Retina (tissue), 1 donor: ENCODE measurements at places on chromosomes 3 and 15.

DNA sequence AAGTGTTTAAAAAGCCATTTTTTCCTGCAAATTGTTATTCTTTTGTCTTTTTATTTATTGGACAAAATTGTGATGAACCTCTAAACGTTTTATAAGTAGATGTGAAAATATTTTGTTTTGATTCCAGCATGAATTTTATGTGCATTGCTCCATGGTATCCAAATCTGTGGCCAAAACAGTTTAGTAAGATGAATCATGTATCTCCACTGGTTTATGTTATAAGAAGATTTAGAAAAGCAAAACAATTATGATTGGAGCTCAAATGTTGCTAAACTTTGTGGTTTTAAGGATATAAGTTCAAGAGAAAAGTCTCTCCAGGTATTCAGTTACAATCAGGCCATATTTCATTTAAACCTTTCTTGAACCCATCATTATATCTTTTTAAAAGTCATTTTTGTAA is 80.9 kb downstream of the NECTIN3 start:
- DNase-seq = no peak

- DNase-seq = no peak
Measured at GRCh38 chr3:50444213-50444612, 59.2 kb downstream of the CACNA2D2 start.

DNA sequence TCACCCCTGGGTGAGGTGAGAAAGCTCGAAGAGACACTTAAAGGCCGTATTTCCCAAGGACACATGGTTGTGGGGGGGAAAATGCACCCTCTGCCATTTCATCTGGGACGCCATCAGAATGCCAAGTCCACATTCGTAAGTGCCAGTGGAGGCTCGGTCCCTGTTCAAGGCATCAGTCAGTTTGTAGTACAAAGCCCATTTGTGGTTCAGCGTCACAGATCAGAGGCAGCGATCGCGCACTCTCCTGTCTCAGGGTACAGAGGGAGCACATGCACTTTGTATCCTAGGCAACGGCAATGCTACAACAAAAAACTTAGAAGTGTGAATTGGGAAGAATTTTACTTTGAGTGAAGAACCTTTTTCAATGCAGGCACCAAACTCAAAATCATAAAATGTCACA is 27.2 kb downstream of the SEMA6D start:
- no peak for DNase-seq

GRCh38 chr3:63762180-63762579 is 56.9 kb upstream of the C3orf49 start:
- no peak for DNase-seq

GRCh38 chr15:93110502-93111040 is 21.6 kb upstream of the RGMA start:
- DNase-seq = no peak

- DNase-seq = peak; percentile 6
Measured at GRCh38 chr3:196423044-196423781, 9.0 kb downstream of the UBXN7 start.

GRCh38 chr15:64891561-64891960 is 20.1 kb upstream of the ANKDD1A start:
- DNase-seq = no peak

- no peak for DNase-seq
Measured at GRCh38 chr3:43291546-43291945, 5.2 kb downstream of the SNRK start.

- no peak for DNase-seq
Measured at GRCh38 chr15:81478354-81478753, 104.3 kb upstream of the TMC3 start.

DNA sequence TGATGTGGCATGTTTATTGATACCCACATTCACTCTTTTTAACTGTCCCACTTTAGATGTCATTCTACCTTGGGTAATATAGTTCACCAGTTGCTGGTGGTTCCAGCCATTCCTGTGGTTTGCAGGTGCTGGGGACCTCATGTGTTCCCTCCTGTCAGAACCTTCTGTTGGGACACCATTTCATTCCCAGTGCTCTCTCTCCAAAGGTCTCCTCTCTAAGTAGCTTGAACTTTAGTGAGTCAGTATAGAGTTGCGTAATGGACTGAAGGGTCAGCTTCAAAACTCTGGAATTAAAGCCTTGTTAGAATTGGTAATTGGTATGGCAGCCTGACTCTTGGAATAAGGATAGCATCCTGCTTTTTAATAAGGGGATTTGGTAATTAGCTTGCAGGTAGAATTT is 108.5 kb downstream of the PLCL2 start:
- DNase-seq = no peak

GRCh38 chr3:126486360-126486847 is 10.7 kb upstream of the ZXDC start:
- DNase-seq = no peak

- DNase-seq = peak; percentile 26
Measured at GRCh38 chr3:131796558-131797198, 238.1 kb downstream of the CPNE4 start.

DNA sequence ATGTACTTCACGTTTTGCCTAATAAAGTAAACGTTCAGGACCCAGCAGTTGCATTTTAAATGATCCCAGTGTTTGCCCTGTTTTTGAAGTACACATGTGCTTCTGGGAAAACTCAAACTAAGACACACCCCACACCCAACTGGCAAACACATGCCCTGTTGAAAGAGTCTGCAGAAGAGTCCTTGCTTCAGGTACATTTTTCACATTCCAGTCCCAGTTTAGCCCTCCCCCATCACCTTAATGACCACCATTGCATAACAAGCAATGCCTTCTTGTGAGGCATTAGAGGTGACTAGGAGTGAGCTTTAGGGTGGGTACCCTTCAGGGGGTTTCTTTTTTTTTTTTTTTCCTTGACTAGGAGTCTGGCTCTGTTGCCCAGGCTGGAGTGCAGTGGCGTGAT is 322.3 kb downstream of the CNTN4 start:
- DNase-seq = no peak

- no peak for DNase-seq
Measured at GRCh38 chr3:169240786-169241486, 422.6 kb downstream of the MECOM start.

DNA sequence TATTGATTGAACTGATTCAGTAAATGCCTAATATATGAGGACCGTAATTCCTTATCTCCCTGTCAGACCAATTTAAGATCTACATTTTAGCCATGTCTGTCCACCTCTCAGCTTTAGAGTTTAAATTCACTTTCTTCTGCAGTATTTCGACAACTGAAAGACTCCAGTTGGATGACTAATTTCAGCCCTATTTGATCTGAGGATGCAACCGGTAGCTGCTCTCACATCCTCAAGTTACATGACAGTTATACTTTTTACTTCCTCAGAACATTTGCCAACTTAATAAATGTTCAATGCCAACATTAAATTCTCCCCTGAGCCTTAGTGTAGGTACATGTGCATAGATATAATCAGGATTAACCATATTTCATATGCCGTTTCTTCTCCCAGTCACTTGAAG is 2.5 kb upstream of the HHLA2 start:
- no peak for DNase-seq

DNA sequence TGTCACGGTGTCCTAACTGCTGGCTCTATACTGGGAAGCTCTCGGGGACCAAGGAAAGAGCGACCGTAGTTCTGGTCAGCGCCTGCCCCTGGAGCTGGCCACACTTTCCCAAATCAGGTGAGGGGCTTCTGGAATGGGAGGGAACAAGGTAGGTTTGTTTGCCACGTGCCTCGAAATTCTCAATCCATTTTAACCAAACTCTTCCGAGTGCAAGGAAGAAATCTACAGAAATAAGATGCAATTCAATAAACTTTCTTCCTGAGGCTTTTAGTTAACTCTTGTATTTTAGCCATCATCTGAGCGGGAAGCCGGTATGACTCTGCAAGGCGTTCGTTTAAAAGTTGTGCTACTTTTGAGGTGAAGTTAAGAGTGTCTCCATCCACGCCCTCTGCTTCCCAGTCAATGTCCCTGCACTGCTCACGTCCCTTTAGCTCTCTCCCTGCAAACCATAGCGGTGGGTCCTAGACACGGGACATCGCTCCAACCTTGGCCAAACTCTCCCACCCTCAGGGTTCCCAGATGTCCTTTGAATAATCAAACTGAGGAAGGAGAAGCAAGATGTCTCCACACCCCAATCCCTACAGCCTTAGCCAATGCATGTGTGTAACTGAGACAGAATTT is 597 bp downstream of the AGTR1 start:
- DNase-seq = no peak

GRCh38 chr15:67188551-67189218 is 65.8 kb downstream of the AAGAB start:
- no peak for DNase-seq

DNA sequence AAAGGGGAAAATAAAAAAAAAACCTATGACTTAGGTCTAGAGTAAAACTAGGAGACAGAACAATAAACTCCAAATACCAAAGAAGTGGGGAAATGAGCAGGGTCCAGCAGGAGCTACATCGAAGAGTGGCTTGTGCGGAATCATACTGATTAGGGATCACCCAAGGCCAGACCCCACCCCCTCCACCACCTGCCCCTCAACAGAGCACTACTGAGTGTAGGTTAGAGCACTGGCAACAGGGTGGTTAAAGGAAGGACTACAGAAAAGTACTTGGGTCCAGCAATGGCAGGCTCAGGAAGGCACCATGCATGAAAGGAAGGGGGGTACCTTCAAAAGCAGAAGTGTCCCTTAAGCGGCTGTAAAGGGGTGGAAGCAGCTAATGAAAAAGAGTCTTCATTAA is 96.2 kb downstream of the UBE3A start:
- DNase-seq = no peak

GRCh38 chr3:100265016-100265415 is 4.2 kb downstream of the TBC1D23 start:
- DNase-seq = no peak

GRCh38 chr3:126510308-126510910 is 7.2 kb downstream of the UROC1 start:
- DNase-seq = no peak

GRCh38 chr15:90232196-90232595 is 1.5 kb downstream of the CIB1 start:
- DNase-seq = no peak

- DNase-seq = no peak
Measured at GRCh38 chr3:71602256-71602655, 18.7 kb upstream of the FOXP1 start.

- no peak for DNase-seq
Measured at GRCh38 chr15:27702581-27702980, 396.5 kb downstream of the OCA2 start.

DNA sequence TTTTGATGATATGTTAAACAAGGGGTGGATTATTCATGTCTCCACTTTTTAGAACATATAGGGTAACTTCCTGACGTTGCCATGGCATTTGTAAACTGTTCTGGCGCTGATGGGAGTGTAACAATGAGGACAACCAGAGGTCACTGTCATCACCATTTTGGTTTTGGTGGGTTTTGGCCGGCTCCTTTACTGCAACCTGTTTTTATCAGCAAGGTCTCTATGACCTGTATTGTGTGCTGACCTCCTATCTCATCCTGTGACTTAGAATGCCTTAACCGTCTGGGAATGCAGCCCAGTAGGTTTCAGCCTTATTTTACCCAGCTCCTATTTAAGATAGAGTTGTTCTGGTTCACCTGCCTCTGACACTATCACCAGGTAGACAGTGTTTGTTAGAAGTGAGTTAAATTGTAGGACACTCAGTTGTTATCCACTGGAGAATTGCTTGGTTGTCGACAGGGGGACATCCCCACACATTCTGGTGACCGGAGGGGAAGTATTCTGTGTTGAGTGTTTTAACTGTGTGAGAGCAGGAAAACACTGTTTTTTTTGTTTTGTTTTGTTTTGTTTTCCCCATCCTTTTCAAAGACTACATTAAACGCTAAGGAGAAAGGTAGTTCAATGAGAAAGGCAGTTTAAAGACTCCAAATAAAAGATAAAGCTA is 36.9 kb upstream of the SKIL start:
- no peak for DNase-seq

GRCh38 chr15:57306161-57306943 is 70.0 kb upstream of the CGNL1 start:
- DNase-seq = peak; percentile 95

GRCh38 chr3:186940967-186941366 is 10.6 kb downstream of the ST6GAL1 start:
- DNase-seq = peak; percentile 37

DNA sequence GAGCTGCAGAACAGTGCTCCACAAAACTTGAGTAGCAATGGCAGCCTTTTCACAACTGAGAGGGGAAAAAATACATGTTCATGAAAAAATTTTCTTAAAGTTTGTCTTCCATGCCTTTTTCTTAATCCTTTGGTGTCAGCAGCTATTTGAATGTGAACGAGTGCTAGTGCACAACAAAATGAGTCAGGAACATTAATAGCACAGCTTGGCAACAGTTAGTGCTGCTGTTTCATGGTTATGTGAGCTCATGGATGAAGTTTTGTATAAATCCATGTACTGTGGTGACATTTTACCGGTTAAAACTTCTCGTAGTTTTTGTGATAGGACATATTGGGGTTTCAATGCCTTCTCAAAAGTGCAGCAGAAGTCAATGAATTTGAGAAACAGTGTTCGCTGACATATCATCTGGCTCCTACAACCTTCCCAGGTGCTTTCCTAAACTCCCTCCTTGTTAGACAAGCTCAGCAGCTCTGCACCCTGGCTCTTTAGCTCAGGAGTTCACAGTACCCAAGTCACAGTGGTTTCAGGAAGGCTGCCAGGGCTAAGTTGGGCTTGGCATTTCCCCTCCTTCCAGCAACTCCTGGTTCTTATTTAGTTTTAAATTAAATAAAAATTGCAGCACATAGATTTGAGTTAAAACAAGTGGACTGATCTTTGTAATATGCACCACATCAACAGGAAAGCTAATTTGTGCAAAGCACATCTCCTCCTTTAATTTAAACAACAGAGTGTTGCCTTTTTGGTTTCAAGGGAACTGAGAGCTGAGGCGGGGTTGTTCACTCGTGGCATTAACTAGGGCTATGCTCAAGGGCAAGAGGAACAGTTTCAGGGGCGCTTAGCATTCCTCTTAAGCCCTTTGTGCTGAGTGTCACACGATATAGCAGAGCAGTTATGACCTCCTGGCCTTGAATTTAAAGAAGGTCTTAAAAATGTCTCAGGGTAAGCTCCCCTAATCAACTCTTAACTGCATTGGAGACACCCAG is 362.8 kb downstream of the CHST2 start:
- no peak for DNase-seq

DNA sequence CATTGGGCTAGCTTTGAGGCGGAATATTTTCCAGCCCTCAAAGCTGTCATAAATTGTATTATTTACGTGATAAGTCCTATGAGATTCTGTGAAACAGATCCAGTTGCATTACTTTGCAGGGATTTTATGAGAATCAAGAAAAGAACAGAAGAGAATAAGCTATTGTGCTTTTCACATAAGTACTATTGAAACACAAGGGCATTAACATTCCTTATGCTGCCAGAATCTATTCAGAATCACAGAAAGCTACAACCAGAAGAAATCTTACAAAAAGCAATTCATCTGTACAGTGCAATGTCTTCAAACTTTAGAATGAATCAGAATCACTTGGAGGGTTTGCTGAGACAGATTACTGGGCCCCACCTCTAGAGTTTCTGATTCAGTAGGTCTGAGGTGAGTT is 10.6 kb upstream of the CACNA1D start:
- no peak for DNase-seq
